Globus pallidus (tissue), 1 donor: ENCODE measurements at places on chromosomes 7 and 10.
A peak's percentile ranks its signal among the peaks of the same experiment; 100 is the strongest.

- DNase-seq: no peak
Observed at GRCh38 chr10:88057720-88058119, 194.3 kb downstream of the PTEN start.

GRCh38 chr10:80409121-80409520, 770 bp downstream of the PRXL2A start:
- no peak for DNase-seq

GRCh38 chr10:78247266-78247665, 213.6 kb downstream of the RPS24 start:
- DNase-seq: no peak

GRCh38 chr7:24757353-24758275, at the start of gene GSDME:
TSS of gene GSDME (minus strand) at chr7:24757464. CDS start at chr7:24749774, 7,690 bp downstream.
- DNase-seq: peak; percentile 47
